ENCODE measurements at places on chromosomes 2 and 18. TPM values are rescaled to one million over a fixed set of nuclear protein-coding genes. Genes with fewer than 3 reads are reported as not detected.
A peak's percentile ranks its signal among the peaks of the same experiment; 100 is the strongest.

- H3K4me1 ChIP-seq = no peaks in the 10 kb centered on the region
- no peak overlapping the region for H3K4me3 ChIP-seq
- DNase-seq = no peak
These were observed 638.7 kb upstream of the SETBP1 start for GRCh38 chr18:44041961-44042360.

GRCh38 chr2:7023542-7023941, 106.3 kb downstream of the RNF144A start:
- peak overlapping the region; percentile 85 for H3K27ac ChIP-seq
- peaks cover 76% of the 10 kb centered on the region for H3K4me1 ChIP-seq
- H3K27me3 ChIP-seq = no peaks in the 10 kb centered on the region
- no peak overlapping the region for H3K4me3 ChIP-seq
- DNase-seq = peak; percentile 86

DNA sequence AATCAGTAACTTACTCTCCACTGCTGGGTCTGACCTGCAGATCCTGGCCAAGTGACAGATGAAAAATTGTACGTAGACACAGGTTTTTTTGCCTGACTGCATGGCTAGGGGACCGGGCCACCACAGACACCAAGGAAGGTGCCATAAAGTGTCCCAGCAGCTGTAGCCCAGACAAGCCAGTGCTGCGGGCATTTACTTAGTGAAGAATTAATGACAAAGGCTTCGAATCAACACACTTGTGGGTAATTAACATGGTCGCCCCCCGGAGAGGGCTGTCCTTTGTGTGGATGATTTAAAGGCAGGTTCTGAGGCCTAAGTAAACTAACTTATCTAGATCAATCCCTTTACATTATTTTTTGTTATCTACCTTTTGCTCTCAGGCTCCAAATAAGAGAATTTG, 1709.1 kb upstream of the LRRTM1 start:
- H3K36me3 ChIP-seq = no peaks in the 10 kb centered on the region
- DNase-seq = no peak
- no peaks in the 10 kb centered on the region for H3K27me3 ChIP-seq
- no peak overlapping the region for H3K27ac ChIP-seq
- H3K4me1 ChIP-seq = no peaks in the 10 kb centered on the region

Gene ALPP
- not detected for total RNA-seq

Measured in body of pancreas (tissue), 4 donors.